Stomach (tissue), 19 donors: ENCODE measurements at places on chromosomes 7 and 10. TPM values are rescaled to one million over a fixed set of nuclear protein-coding genes. Genes with fewer than 3 reads are reported as not detected.

The MEPCE gene
- 28.1 TPM for total RNA-seq

The ATP6V0A4 gene
- total RNA-seq, result not detected

The BTBD16 gene
- not detected for total RNA-seq

The MRLN gene
- not detected for total RNA-seq

- H3K4me3 ChIP-seq, result no peak overlapping the region
- peak; percentile 92 for DNase-seq
- H3K4me1 ChIP-seq, result peaks cover 24% of the 10 kb centered on the region
These were observed 47.2 kb downstream of the PWWP2B start for GRCh38 chr10:132443983-132444876.

GRCh38 chr7:151808400-151809145 is 68.3 kb downstream of the PRKAG2 start:
- no peaks in the 10 kb centered on the region for H3K27me3 ChIP-seq
- no peaks in the 10 kb centered on the region for H3K36me3 ChIP-seq
- DNase-seq, result peak; percentile 64
- peaks cover 56% of the 10 kb centered on the region for H3K4me1 ChIP-seq
- H3K27ac ChIP-seq, result no peak overlapping the region

GRCh38 chr7:87100326-87100725 is 40.9 kb upstream of the ELAPOR2 start:
- no peak overlapping the region for H3K27ac ChIP-seq
- H3K4me3 ChIP-seq, result no peak overlapping the region
- no peak for DNase-seq

- peaks cover 23% of the 10 kb centered on the region for H3K4me1 ChIP-seq
- H3K36me3 ChIP-seq, result no peaks in the 10 kb centered on the region
- H3K27me3 ChIP-seq, result no peaks in the 10 kb centered on the region
- DNase-seq, result no peak
These were observed at the start of gene CALML5 for GRCh38 chr10:5499493-5500140. CALML5 (minus strand) TSS chr10:5499570; CDS start chr10:5499438, 132 bp downstream.

DNA sequence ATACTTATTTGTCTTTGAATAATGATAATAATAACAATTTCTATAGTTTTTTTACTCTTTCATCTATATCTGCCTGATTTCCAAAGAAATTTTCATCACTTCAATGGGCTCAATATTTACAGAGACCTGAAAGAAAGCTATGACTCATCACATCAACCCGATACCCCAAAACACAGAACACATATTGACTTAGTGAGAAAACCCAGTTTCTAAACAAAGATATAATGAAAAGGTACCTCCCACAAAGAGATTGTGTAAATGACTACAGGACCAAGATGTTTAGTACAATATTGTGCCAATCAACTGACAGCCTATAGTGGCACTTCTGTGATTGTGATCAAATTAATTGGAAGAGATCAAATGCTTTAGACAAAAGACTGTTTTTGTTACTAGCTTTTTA is 133.9 kb downstream of the PCDH15 start:
- no peaks in the 10 kb centered on the region for H3K27me3 ChIP-seq
- DNase-seq, result no peak
- H3K4me1 ChIP-seq, result no peaks in the 10 kb centered on the region
- no peak overlapping the region for H3K27ac ChIP-seq
